Stimulated activated CD4-positive, alpha-beta T cell treated with anti-CD3 and anti-CD28 coated beads, Interleukin-2, amount 100 ng/mL, for 24 hours (primary cell): ENCODE measurements at places on chromosomes 4 and X.

DNA sequence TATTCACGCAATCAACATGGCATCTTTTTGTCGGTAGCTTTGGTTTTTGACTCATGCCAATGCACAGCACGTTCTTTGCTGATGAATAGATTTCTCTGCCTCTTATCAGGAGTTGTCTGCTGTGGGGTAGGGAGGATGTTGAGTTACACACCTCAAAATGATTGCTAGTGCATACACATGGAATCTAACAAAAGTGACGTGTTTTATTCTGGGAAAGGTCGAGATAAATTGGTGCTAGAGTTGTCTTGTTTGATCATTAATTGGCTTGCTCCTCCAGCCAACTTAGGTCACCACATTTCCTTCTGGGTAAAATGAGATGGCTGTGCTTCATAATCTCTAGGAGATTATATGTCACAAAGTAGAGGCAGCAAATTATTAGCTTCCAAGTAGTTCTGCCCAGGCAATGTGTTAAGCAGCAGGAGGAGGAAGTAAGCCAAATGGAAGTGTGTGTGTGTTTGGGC, 3.9 kb downstream of the RAB9A start:
- DNase-seq: no peak

DNA sequence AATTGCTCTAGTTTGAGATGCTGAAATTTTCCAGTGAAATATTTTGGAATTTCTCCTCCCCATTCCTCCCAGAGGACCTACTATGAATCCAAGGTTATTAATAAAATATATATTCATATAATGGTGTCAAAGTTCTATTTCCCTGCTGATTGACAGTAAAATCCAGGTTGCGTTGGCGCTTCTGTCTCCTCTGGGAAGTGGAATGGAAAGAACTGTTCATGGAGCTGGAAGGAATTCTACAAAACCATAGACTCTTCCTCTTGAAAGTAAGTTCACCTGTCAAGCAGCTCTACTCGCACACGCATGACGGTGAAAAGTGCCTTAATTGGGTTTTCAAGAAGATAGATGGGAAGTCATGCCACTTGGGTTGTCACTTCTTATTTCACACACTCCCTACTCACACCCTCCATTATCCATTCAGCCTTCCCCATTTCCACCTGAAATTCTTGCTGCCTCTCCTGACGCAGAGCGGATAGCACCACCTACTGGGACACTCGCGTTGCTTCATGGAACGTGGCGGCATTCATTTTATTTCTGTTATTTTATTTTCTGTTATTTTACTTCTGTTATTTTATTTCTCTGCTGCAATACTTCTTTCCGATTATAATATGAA, 351.6 kb downstream of the NLGN4X start:
- DNase-seq: no peak

DNA sequence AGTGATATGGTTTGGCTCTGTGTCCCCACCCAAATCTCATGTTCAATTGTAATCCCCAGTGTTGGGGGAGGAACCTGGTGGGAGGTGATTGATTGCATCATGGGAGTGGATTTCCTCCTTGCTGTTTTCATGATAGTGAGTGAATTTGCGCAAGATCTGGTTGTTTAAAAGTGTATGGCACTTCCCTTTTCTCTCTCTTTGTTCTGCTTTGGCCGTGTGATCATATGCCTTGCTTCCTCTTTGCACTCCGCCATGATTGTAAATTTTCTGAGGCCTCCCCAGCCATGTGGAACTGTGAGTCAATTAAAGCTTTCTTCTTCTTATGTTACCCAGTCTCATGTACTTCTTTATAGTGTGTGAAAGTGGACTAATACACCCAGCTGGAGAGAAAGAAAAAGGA, 113.0 kb upstream of the AADAT start:
- no peak for DNase-seq

- DNase-seq: no peak
Observed at GRCh38 chrX:112641449-112641848, 38.3 kb downstream of the LHFPL1 start.

DNA sequence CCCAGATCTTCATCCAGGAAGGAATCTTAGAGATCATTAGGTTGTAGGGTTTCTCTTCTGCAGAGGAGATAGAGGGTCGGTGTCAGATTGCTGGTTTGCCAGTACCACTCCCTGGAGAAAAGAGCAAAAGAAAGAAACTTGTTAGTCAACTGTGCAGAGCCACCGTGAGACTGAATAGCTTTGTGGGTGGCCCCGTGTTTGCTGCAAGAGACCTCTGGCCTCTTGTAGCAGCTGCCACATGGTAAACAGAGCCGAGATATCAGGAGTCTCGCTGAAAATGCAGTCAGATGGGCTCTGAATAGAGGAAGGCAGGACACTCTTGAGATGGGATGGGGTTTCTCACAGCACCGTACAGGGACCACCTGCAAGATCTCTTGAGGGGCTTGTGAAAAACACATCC, 149.7 kb downstream of the PTTG2 start:
- no peak for DNase-seq

GRCh38 chrX:118345045-118345463, 852 bp upstream of the WDR44 start:
- DNase-seq: no peak
